Activated naive CD4-positive, alpha-beta T cell treated with anti-CD3 and anti-CD28 coated beads, Interleukin-2, amount 50 U/mL, for 72 hours (primary cell): ENCODE measurements at places on chromosomes 12 and 14. TPM values are rescaled to one million over a fixed set of nuclear protein-coding genes. Genes with fewer than 3 reads are reported as not detected.

CATSPERB gene
- 1.1 TPM for total RNA-seq

ANKRD33 gene
- total RNA-seq, result not detected

TBX3 gene
- total RNA-seq, result not detected

DNA sequence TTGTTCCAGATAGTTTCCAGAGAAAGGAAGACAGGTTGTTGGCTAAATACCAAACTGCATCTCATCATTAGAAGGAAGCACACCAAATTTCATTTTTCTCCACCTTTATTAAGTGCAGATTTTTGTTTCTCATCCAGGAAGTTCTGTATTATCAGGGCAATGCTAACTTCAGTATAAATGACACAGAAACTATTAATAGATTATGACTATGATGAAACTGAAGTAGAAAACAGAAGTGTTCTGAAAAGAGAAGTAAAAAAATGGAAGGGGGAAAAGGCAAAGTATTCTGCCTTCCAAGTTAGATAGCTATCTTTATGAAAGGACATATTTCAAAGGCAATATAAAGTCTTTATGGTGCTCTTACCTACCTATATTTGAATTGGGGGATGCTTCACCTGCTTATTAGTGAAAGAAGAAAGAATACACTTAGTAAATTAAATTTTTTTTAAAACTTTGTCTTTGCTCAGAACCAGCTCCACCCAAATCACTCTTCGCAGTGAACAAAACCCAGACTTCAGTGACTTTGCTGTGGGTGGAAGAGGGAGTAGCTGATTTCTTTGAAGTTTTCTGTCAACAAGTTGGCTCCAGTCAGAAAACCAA, 223.9 kb downstream of the PTPRO start:
- no peak for DNase-seq

GRCh38 chr14:101457936-101458740, 103.2 kb upstream of the DIO3 start:
- no peak for DNase-seq

GRCh38 chr12:113769305-113769704, 196.8 kb downstream of the RBM19 start:
- no peak for DNase-seq

DNA sequence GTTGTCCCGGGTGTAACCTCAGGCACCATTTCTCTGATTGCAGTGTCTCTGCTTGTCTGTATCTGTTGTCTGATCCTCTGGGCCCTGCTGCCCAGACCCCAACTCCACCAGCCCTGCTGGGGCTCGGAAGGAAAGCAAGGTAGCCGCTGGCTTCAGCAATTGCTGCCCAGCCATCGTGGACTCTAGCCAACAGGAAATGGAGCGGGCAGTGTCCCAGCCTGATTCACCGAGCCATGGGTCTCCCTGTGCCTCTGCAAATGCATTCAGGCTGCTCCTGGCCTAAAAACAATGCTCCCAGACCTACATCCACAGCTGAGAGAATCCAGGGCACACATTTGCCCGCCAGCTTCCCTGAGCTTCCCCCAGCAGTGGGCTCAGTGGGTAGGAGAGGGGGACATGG, 9.2 kb downstream of the TUNAR start:
- DNase-seq, result no peak

GRCh38 chr12:50699940-50700339, 64.0 kb upstream of the ATF1 start:
- DNase-seq, result no peak

GRCh38 chr14:48748151-48748675, 838.0 kb downstream of the RPS29 start:
- no peak for DNase-seq
